ENCODE measurements at places on chromosomes 16 and 17.

GRCh38 chr16:12652924-12653323 is 150.8 kb downstream of the CPPED1 start:
- DNase-seq = no peak

DNA sequence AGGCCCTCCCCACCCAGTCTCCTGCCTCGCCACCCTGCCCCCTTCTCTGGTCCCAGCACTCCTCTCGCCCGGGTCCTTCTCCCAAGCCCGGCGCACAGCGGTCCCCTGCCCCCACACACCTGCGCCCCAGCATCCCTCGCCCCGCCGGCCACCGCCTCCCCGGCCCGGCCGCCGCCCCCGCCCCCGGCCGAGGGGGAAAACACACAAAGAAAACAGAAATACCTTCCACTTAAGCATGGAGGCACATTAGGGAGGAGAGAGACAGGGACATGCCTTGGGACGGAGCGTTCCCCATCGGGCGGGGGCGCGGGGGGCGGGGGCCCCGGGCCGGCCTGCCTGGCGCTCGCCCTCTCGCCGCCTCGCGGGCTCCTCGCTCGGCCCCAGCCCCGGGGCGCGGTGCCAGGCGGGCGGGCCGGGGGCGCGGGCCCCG is 326 bp downstream of the SRCIN1 start:
- DNase-seq = peak; percentile 60

DNA sequence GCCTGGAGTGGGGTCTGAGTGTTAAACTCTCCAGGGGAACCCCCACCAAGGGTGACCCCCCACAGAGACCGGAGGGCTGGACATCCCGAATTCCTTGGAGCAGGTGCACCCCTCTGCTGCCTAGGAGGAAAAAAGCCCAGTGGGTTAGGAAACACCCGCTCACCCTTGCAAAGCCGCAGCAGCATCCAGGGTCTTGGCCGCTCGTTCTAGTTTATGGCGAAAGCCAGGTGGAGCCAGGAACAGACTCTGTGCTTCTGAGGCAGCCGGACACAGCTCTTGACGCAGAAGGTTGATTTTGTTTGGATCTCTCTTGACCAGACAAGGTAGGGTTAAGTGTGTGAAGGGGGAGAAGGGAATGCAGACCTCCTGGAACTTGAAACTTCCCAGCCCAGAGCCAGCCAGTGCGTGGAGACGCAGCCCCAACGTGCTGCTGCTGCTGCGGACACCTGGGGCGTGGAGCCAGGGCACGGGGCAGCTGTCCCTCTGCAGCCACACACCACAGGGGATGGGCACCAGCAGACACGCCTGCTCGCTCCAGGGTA is 154.5 kb downstream of the LAT start:
- DNase-seq = no peak

- DNase-seq = no peak
Observed at GRCh38 chr16:4240624-4241023, 1.3 kb downstream of the SRL start.

GRCh38 chr17:7323731-7324437 is 5.3 kb downstream of the NEURL4 start:
- peak; percentile 84 for DNase-seq

GRCh38 chr17:81635431-81635830 is 1.5 kb downstream of the NPLOC4 start:
- no peak for DNase-seq

DNA sequence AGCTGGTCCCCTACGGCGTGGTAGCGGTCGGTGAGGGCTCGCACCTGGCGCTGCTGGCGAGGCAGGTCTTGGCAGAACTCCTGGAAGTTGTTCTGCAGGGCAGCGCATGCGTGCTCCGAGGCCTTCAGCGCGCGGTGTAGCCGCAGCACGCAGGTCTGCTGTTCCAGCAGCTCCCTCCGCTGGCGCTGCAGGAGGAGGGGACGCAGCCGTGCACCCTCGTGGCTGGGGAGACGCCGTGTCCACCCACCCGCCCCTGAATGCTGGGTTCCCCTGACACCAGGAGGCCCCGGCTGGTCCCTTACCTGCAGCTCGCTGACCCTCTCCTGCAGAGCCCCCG is 12.2 kb downstream of the EVPL start:
- no peak for DNase-seq

DNA sequence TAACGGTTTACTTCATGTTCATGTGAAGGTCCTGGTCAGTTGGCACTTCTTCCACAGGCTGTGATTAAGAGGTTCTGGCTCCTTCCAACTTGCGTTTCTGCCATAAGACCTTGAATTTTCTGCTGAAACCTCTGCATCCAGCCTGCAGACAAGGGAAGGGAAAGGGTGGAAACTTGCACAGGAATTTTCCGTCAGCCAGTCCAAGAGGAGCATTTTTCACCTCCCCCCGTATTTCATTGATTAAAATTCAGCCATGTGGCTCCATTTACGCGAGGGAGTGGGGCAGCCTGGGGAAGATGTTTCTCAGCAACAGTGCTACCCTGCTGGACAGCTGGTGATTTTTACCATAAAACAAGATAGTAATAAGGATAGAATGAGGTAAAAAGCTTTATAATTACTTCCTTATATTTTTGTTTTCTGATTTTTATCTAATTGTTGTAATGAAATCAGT is 101.5 kb upstream of the SMIM36 start:
- DNase-seq = no peak

DNA sequence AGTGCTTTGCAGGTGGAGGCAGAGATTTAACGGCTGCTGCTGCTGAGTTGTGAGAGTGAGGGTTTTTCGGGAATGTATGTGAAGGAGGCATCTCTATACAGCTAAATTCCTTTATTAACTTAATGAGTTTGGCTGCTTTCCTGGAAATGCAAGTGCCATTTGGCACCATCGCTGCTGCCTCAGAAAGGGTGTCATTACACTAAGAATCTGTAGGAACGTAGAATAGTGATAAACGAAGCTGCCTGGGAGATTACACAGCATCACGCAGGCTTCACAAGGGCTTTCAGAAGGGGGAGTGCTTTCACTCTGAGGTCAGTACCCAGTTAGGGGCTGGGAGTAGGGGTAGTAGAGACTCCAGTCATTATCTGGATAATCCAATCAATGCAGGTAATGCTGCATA is 14.1 kb upstream of the NLRP1 start:
- no peak for DNase-seq

DNA sequence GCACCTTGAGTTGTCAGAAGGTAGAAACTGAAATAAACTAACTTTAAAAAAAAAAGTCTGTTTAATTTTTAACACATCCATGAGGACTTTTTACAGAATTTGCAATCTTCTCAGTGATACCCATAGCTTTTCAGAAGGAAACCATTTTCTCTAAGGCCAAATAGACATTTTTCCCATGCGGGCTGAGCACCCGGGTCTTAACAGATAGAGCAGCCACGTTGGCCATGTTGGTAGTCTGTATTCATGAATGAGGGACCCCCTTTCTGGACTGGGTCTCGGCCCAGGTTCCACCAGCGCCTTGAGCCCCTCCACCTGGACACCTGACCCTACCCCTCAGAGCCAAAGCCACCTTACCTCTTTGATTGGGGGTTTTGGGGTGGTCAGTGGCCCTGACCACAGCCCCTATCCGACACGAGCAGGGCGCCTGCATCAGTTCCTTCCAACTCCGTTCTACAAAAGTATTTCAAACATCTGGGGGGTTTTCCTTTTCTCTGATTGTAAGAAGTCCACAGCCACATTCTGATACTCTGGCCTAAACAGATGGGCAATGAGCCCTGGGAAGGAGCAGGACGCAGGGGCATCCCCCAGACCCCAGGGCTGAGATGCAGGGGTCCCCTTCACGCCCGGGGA is 18.0 kb downstream of the CIBAR2 start:
- no peak for DNase-seq

DNA sequence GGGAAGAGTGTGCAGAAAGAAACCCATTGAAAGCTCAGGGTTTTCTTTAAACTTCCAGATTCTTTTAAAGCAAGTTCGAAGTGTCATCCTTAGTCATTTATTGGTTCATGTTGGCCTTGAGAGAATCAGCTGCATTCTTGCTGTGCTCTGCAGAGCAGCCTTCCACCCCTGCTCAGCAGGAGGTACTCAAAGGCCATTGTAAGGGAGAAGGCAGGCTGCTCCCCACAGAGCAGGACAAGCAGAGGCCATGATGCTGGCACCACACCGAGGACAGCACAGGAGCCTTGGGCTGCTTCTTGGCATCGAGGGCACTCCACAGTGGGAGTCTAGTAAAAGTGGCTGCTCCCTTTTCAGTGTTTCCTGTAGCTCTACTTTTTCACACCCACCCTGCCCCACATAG is 29.6 kb downstream of the NMT1 start:
- no peak for DNase-seq

DNA sequence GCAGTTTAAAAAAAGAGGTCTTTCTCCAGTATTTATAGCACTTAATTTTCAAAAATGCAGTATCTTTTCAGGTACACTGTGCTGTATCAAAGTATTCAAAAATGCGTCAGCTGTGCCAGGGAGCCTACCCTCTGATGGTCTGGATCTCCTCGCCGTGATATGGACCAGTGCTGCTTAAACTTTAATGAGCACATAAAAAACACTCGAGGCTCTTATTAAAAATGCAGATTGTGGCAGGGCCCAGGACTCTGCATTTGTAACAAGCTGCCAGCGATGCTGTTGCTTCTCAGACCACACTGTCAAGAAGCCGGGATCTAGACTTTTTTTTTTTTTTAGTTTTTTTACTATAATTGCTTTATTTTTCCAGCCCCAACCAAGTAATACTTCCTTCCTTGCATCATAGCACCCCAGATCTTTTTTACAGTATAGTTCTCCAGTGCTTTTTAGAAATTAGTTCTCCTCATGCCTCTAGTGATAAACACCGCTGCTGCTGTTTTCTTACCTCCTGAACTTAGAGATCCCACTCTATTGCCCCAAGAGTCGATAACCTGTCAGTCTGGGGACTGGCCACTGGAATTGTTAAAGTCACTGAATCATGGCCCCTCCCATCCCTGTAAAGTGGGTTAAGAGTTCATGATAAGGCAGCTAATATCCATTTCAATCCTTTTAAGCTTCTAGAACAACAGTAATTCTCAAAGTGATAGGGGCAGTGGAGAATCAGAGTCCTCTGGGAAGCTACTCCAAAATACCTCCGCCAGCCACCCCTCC is 1.6 kb upstream of the SMARCD2 start:
- no peak for DNase-seq

DNA sequence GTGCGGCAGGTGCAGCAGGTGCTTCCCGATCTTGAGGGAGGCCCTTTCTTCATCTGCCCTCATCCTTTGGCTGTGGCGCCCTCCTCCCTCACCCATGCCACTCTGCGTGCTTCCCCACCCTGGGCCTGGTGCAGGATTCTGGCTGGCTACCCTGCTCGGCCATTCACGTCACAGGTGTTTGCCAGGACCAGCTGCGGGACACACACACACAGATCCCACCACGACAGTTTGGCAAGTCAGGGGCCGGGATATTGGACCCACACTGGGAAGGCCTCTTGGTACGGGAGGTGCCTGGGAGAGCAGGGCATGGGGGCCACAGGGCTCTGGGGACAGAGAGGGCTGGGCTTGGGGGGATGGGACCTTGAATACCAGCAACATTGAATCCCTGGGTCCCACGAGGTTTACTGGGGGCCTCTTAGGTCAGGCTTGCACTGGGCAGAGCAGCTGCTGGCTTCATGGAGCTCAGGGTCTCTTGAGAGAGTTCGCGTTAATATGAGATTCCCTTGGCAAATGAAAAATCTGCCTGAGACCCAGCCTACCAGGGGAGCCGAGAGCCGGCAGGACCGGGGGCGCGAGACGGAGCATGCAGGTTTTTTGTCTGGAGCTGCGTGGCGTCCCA is 15.1 kb downstream of the ADCY7 start:
- no peak for DNase-seq

GRCh38 chr16:69039333-69039941 is 66.0 kb upstream of the HAS3 start:
- DNase-seq = no peak

DNA sequence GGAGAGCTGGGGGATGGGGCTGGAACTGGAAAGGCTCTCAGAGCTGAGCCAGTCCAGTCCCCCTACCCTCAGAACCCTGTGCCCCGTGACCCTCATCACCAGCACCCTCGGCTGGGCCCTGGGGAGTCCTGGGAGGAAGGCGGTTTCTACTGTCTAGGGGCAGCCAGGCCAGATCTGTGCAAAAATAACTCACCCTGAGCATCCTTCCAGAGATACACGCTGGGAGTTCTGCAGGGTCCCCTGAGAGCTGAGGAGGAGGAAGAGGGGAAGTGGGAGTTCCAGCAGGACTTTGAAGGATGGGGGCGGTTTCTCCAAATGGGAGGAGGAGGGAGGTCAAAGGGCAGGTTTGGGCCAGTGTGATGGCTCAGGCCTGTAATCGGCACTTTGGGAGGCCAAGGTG is 5.0 kb upstream of the SLC4A1 start:
- DNase-seq = no peak

DNA sequence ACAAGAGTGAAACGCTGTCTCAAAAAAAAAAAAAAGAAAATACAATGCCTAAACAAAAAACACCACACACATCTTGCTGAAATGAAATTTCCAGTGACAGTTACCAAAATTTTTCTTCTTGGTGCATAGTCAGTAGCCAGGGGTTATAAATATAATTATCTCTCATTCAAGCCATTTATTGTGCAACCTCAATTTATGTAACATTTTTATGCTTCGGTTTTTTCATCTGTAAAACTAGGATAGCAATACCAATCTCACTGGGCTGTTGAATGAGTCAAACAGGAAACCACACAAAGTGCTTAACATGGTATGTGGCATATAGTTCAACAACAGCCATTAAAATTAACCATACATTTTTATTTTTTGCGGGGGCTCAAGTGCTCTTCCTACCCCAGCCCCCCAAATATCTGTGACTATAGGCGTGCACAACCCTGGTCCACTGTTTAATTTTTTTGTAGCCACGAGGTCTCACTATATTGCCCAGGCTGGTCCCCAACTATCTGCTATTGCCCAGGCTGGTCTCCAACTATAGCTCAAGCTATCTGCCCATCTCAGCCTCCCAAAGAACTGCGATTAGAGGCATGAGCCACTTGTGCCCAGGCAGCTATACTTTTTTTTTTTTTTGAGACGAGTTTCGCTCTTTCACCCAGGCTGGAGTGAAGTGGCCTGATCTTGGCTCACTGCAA is 2.6 kb downstream of the COG4 start:
- DNase-seq = no peak

- peak; percentile 23 for DNase-seq
Observed at GRCh38 chr16:82653550-82654511, 27.1 kb downstream of the CDH13 start.

DNA sequence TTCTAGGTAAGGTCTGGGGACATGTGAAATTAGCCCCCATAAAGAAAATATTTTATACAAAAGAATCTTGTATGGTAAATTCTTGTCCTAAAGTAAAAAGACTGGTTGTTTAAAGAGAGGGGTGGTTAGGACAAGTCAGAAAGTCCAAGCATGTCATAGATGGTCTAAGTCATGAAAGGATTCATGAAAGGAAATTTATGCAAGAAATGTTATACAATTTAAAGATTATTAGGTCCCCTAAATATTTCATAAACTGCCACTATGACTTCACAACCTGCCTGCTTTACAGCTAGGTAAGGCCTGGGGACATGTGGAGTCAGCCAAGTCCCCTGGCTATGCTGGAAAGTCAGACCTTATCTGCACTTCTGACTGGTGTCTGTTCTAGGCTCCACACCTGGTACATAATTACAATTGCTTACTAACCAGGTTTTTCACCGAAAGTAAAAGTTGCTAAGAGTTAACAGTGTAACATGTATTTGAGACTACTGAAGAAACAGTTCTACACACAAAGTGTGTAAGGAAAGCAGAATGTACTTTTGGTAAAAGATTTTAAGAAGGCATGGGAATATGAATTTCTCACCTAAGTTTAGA is 17.0 kb downstream of the N4BP1 start:
- no peak for DNase-seq

- no peak for DNase-seq
Observed at GRCh38 chr16:31217136-31217530, 198 bp upstream of the PYDC1 start.

- no peak for DNase-seq
Observed at GRCh38 chr17:65850486-65850885, 289.0 kb upstream of the AXIN2 start.
